Suppressor macrophage (primary cell): ENCODE measurements at places on chromosomes 6 and 20.

DNA sequence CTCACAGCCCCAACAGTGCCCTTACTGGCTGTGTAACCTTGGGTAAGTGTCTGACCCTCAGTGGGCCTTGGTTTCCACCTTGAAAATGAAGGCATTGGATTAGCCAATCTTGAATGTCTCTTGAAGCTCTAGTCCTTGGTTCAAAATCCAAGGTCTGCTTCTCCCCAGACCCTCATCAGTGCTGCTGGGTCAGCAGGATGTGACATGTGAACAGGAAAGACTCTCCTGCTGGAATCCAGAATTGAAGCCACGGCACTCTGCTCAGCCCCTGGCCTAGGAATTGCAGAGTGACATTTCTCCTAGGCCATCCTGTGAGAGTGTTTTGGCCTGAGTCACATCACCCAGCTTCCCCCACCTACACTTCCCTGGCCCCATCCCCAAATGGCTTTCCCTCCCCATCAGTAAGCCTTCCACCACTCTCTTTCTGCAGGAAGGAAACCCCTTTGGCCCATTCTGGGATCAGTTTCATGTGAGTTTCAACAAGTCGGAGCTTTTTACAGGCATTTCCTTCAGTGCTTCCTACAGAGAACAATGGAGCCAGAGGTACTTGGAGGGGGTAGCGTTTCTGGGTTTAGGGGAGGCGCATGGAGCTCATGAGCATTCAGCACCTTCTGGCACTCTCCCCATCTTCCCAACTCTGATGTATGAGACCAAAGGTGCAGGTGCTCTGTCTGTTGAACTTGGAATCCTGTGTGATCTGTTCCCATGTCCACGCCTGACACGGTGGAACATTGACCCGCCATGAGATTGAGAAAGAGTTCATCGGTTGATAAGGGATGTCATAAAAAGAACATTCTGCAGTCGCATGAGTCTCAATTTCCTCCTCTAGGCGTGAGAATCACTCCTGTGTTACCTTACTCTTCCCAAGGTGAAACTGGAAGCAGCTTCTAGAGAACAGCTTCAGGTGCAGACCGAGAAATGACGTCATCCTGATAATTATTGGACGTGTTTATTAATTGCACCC, 8.8 kb downstream of the POFUT1 start:
- DNase-seq: no peak

DNA sequence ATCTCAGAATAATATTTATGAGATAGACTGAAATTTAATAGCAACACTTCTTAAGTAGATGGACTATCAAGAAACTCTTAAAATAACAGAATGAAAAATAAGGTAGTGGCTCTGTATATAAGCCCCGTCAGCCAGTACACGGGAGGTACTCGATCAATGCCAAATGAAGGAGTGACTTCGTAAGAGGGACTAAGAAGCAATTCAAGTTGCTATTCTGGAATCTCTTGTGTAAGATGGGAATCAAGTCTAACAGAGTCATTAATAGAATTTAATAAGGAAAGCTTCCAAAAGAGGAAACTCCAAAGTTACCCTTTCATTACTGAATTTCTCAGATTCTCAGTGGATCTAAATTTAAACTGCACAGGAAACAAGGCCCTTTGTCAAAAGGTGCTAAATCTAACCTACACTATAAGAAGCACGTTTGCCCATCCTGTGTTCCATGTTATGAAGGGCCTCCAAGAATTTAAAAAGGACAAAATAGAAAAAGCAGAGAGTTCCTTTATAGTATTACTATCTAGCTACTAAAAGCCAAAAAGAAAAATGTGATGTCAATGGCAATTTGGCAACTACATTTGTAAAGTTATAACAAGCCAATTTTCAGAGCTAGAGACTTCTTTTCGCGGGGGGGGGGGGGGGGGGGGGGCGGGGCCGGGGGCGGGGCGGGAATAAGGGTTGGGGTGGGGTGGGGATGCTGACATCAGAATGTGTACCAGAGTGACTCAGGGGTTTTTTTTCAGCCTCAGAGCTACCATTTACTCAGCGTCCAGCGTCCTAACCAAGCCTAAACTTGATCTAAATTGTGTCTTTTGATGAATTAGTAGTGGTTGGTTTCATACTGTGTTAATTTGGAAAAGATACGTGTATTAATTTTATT, 200.6 kb downstream of the GMPR start:
- no peak for DNase-seq

GRCh38 chr6:32472781-32473375, 33.2 kb downstream of the HLA-DRA start:
- peak; percentile 50 for DNase-seq

DNA sequence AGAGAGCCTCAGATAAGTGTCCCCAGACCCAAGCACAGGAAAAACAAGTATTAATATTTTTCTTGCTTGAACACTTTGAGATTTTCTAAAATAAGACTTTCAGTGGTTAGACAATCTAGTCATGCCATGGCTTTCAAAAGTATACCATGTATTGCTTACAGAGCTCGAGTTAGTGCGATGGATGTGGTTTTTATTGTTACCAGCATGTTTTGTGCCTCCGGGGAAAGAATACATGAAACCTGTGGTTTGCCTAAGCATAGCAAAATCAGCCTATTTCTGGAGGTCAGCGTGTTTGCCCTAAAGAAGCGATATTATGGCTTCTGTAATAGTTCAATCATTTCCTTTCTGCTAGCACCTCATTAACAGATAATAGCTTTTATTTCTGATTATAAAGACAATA, 21.6 kb downstream of the RIN2 start:
- DNase-seq: no peak

DNA sequence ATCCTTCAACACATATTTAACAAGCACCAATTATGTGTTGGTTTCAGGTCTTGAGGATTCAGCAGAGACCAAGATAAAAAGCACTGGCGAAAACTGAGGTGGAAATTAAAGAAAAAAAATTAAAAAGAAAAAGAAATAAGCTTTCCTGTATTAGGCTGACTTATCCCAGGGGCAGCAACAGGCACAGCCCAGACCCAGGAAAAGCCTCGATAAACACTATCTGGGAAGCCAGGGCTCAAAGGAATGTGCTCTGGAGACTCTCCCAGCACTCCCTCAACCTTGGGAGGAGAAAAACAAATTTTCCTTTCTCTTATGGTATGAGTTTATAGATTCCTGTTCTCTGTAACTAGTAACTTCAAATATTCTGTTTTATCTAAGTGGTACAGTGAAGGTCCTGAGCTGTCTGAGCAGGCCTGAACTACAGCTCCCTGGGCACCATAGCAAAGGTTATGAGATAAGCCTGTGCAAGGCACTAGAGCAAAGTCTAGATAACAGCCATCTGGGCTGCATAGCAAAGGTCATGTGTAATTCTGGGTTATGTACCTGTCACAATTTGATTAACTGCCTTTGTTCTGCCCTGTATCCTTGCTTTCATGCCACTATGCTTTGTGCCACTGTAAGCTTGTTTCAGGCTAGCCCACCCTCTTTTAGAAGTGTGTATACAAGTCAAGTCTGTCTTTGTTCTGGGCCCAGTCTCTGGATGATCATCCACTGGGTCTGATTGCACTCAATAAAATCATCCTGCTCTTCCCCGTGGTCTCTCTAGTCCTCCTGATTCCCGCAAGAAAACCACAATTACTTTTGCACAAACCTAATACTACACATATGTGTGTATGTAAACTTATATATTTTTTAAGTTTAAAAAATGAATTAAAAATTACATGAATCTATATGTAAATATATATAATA, 54.0 kb downstream of the IL22RA2 start:
- no peak for DNase-seq

DNA sequence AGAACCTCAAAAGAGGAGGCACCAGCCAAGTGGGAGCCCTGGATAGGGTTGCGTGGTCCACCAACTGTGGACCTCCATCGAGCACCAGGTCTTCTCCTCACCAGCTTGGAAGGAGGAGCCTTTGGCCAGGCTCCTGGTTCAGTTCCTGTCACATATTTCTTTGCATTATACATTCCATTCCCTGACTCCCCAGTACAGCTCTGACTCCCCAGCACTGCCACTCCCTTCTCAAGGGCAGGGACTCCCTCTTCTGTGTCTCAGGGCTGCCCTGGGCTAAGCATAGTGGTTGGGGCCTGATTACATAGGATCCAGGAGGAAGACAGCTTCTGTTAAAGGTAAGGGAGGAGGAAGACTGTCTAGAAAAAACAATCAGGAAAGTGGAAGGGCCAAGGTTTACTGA, 91.1 kb downstream of the MRPL14 start:
- no peak for DNase-seq

- no peak for DNase-seq
These were observed 150.9 kb downstream of the EYA4 start for GRCh38 chr6:133392015-133392414.

DNA sequence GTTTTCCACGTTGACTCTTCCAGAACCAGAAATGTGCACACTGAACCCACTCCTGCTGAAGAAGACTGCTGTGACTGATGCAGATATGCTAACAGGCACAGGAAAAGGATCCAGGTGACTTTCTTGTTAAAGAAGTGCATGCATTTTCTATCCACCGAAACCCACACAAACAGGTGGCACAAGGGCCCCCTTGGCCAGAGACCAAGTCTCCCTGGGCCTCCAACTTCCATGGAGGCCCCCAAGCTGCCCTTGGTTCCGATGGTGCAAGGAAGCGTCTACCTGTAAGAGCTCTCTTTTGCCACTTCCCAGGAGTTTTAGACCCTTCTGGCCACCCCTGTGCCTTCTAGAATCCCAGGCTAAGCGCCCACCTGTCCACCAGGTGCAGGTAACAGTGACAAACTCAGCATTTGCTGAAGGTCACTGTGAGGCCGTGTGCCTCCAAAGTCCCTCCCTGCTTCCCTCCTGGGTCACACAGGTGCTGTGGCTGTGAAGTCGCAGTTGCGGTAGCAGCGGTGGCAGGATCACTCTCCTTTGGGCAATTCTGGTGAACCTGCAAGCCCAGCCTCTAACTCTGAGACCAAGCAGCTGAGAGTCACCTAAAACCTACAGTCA, 134.8 kb downstream of the PXDC1 start:
- DNase-seq: no peak

- no peak for DNase-seq
These were observed 64.7 kb upstream of the APCDD1L start for GRCh38 chr20:58579819-58580473.

GRCh38 chr6:109662192-109662591, 28.8 kb downstream of the AK9 start:
- DNase-seq: no peak

DNA sequence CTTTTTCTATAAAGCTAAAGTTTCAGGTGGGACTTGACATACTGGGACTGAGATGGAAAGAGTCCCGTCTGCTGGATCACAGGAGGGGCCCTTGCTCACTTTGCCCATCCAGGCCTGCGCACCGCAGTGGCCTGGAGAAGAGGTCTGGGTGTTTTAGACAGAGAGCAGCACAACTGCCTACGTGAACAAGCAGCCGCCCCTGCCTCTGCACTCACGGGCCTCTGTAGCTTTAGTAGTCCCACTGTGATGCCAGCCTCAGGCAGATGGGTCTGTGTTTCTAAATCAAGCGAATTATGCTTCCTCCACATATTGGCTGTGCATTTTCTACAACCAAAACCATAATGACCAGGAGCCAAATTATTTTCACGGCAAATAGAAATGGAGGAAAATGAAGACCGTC, 184.8 kb upstream of the FOXQ1 start:
- DNase-seq: no peak
